ENCODE measurements at places on chromosomes 5 and 9. TPM values are rescaled to one million over a fixed set of nuclear protein-coding genes. Genes with fewer than 3 reads are reported as not detected.

Gene PKD2L2
- polyA plus RNA-seq, result not detected

Gene RNF183
- not detected for polyA plus RNA-seq

Gene DPYSL3
- polyA plus RNA-seq, result 8.8 TPM

Gene CDKN2B-AS1
- polyA plus RNA-seq, result 0.61 TPM

Gene LCP2
- not detected for polyA plus RNA-seq

Gene F12
- polyA plus RNA-seq, result 1.2 TPM

Gene C9orf153
- 0.21 TPM for polyA plus RNA-seq

Gene TRAF1
- polyA plus RNA-seq, result 0.54 TPM

Gene TMEM174
- polyA plus RNA-seq, result not detected

Gene SOWAHA
- not detected for polyA plus RNA-seq

Gene MTRR
- polyA plus RNA-seq, result 27.4 TPM

- DNase-seq, result peak; percentile 75
Observed at GRCh38 chr9:3337515-3338225, 188.1 kb downstream of the RFX3 start.

DNA sequence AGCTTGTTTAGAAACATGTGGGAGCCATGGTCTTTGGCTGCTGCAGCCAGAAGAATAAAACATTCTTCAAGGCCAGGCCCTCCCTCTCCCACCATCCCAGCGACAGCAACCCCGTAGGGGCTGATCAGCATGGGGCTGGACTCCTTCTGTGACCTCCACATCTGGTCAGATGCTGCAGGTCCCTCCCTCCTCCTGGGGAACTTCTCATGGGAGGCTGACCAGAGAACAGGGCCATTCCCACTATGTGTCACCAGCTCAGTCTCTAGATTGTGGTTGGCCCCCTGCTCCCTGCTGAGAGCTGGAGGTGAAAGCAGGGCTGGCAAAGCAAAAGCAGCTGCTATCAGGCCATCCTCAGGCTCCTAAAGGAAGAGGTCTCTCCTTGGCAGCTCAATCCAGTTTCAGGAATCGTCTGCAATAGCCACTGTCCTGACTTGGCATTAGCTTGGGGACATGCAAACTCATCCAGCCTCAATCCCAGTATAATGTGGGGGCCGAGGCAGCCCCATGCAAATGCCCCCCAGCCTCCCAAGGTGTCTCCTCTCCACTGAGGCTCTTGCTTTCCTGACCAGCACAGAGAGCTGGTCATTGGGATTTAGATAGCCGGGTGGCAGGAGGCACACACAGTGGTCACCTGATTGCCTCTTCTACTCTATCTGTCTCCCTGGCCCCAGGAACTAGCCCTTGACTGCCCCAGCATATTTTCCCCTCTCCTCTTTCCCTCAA, 81.5 kb downstream of the NRG2 start:
- DNase-seq, result peak; percentile 33

DNA sequence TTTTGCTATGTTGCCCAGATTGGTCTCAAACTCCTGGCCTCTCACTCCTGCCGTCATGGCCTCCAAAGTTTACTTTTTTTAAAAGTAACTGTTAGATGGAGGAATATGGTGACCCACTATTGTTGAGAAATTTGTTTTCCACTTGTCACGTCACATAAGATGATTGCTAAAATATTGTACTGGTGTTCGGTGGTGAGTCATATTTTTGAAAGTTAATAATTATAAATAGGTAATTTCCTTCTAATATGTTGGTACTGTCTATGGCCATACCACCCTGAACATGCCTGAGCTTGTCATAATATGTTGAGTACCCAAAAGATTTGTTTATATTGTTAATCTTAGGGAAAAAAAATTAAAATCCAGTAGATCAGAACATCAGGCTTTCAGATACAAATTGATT, 22.6 kb downstream of the RMI1 start:
- DNase-seq, result no peak

DNA sequence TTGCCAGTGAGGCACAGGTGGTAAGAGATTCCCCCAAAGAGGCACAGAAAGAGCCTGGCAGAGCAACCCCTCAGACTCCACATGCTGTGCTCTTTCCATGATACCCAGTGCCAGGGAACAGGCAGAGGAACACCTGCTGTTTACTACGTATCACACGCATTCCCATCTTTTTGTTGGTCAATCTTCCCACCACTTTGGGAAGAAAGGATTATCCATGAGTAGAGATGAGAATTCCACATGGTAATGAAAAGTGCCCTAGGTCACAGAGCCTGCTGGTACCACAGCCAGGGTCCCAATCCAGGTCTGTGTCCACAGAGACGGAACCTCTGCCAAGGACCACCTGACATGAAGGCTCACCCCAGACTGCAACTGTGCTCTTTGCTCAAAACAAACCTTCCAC, 86.6 kb downstream of the LHFPL2 start:
- no peak for DNase-seq

DNA sequence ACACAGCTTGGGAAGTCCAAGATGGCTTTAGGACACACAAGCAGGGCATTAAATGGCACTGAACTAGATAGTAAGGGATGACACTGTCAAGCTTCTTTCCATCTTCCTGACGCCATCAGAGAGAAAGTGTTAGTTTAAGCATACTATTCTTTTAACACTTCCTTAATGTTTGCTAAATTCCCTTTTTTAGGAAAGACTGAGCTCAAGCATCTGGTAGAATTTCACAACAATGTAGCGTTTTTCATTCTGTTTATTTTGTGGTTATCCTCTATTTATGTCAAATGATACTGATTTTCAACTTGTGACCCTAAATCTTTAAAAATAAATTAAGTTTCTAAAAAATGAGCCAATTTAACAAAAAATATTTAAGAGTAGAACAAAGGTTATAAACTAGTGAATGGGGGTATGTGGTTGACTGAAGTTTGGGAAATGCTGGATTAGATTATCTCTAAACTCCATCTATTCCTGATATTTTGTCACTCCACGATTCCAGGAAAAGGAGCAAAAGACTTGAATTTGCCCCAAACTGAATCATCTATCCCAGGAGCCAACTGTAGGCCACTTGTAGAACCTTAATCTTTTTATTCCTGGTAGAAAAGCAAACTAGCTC, 147.4 kb upstream of the KLF9 start:
- DNase-seq, result no peak

DNA sequence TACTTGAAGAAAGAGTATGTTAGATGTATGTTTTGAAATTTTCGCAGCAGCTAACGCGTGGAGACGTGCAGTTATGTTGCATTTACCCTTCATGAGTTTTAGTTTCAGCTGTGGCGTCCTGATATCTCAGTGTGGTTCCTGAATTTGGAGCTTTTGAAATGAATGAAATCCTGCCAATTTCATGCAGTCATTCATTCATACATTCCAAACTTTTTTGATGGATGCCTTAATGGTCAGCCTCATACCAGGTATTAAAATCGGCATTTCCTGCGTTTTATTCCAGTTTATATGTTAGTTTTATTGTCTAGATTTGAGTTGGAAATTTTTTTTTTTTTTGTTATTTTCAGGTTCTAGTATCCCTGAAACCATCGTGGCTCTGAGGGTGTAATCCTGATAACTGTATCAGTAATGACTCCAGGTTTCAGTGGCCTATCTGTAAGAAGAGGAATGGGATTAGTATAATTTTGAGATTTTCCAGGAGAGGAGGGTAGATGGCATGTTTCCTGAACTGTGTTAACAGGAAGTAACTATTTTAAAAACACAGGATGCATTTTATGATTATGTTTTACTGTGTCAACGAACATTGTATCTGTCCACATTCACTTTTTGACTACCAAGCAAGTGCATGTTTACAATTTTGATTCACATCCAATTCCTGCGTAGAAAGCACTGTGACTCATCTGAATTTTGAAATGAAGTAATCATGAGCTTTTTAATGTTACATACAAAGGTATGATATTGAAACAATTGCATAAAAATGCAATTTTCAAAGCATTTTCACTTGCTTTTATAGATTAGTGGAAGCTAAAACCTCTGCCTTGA, 1.0 kb downstream of the FOCAD start:
- peak; percentile 85 for DNase-seq

GRCh38 chr5:127595484-127596368, 53.2 kb upstream of the CTXN3 start:
- no peak for DNase-seq

GRCh38 chr5:142012186-142012785, 541 bp downstream of the GNPDA1 start:
- DNase-seq, result peak; percentile 65

GRCh38 chr5:80204808-80205614, 50.8 kb downstream of the SERINC5 start:
- DNase-seq, result no peak

- DNase-seq, result no peak
Observed at GRCh38 chr5:9168791-9169556, 376.9 kb downstream of the SEMA5A start.

DNA sequence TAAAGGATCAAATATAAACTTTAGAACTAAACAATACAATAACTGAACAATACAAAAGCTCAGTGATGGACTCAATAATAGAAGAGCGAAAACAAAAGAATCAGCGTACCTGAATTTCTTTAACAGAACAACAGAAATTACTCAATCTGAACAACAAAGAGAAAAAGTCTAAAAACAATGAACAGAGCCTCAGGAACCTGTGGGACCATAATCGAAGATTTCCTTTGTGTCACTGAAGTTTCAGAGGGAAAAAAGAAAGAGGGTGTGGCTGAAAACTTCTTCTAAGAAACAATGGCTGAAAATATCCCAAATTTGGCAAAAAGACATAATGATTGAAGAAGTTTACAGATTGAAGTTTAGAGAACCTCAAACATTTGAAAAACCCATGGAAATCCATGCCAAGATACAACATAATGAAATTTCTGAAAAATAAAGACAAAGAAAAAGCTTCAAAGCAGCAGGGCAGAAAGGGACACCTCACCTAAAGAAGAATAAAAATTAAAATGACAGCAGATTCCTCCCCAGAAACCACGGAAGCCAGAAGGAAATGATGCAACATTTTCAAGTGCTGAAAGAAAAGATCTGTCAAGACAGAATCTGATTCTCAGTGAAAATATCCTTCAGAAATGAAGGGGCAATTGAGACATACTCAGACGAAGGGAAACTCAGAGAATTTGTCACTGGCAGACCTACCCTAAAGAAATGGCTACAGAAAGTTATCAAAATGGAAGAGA, 288.8 kb downstream of the ARL15 start:
- peak; percentile 15 for DNase-seq

DNA sequence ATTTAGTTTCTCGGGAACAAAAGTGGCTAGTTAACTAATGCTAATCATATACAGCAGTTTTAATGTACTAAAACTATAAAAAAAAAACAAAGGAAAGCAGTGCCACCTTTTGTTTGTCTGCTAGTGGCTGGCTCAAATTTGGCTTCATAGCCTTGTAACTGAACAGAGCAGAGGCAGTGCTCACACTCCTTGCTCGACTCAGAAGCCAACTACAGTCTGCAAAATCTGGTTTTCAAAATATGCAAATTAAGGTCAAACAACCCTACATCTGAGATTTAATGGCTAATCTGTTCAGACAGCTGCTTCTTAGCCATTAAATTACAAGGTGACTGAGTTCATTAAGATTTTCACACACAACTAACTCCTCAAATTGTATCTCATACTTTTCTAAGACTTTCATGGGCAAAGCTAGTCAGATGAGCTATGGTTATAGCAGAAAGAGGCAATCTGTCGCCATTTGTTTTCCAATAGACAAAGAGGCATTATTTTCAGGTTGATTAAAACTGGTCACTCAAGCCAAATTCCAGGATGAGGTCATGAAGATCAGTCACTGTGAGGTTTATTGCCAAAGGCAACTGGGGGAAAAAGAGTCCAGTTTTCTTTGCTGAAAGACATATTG, 56.8 kb upstream of the EPB41L4A start:
- peak; percentile 39 for DNase-seq

DNA sequence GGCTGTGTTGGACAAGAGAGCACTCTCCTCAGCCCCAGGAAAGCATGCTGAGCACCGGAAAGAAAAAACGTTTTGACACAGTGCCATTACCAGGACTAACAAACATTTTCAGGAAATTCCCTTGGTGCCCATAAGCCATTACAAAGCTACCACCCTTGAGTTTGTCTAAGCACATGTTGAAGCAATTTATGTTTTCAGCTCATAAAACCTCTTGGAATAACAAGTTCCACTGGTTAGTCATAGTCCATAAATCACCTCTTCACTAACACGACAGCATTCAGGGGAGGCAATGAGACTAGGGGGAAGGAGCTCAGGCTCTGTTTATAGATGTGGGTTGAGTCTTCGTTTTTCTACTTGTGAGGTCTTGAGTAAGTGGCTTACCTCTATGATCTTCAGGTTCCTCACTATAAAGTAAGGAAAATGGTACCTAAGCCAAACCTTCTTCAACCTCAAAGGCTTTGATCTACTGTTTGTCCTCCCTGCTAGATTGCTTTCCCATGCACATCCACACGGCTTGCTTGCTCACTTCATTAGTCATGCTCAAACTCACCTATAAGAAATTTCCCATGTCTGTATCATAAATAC, 65.4 kb downstream of the DRD1 start:
- DNase-seq, result no peak

- peak; percentile 97 for DNase-seq
Observed at GRCh38 chr9:134662143-134662876, 20.7 kb downstream of the COL5A1 start.

DNA sequence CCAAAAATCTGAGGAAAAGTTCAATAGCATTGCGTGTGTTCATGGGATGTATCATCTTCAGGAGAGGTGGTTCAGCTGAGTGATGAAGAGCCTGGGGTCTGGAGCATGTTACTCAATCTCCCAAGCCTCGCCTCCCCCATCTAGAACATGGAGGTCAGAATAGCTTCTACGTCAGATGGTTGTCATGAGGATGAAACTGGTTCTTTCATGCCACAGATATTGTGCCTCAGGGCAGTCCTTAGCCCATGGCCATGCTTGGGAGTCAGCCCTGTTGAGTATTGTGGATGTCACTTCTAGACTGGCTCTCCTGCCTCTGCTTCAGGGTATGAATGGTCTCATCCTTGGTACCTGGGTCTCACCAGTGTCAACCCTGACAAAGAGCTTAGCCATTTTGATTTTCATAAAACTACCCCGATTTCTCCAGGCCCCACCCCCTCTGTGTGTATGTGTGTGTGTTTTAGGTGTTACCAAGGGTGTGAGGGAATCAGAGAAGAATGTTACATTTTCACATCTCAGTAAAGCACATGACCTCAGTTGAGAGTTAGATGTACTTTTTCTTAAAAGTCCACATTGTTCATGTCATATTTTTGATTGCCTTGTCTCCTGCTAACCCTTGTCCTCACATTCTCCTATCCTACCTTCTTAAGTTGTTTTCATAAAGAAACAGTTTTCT, 97.8 kb upstream of the CD180 start:
- no peak for DNase-seq

GRCh38 chr5:137260820-137261695, 238.1 kb downstream of the SPOCK1 start:
- no peak for DNase-seq
